Peyer's patch (tissue), 4 donors: ENCODE measurements at places on chromosomes 4 and X. TPM values are rescaled to one million over a fixed set of nuclear protein-coding genes. Genes with fewer than 3 reads are reported as not detected.
A peak's percentile ranks its signal among the peaks of the same experiment; 100 is the strongest.

GRCh38 chr4:176949029-176949428, 156.3 kb upstream of the VEGFC start:
- H3K4me1 ChIP-seq, result no peaks in the 10 kb centered on the region
- H3K36me3 ChIP-seq, result no peaks in the 10 kb centered on the region
- H3K4me3 ChIP-seq, result no peak overlapping the region
- H3K27me3 ChIP-seq, result no peaks in the 10 kb centered on the region
- DNase-seq, result no peak
- no peak overlapping the region for H3K27ac ChIP-seq

CCDC120 gene
- 39.1 TPM for total RNA-seq

CLDN22 gene
- total RNA-seq, result not detected

EGF gene
- total RNA-seq, result 1.2 TPM

DNA sequence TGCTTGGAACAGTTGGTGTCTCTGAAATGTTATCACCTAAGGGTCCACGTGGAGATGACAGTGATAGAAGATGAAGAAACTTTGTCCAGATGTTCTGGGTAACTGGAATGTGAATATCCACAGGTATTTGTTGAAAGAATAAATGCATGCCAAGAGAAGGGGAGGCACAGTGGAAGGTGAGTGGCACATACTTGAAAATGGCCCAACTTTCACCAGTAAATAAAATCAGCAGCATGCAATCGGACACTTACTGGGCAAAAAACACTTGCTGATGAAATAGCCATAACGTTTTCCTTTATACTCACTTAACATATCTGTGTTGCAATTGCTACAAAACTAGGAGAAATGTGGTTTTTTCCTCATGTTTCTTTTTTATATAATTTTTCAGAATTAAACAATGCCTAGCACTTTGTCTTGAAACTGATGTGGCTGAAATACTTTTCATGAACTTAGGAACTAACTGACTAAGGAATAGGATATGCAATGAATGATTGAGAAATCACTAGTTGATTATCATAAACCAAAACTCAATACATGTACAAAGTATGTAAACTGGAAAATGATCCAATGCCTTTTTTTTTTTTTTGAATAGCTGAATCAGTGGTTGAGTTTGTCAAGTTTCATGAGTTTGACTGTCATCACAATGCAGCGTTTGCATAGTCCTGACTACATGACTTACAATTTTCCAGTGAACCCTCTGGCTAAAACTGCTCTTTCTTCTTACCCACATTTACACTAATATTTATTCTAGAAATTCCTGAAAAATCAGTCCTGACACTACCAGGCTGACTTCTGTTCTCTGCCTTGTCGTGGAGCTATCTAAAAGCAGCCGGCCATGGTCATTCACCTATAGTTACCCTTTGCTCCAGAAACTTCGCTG, 127.4 kb downstream of the CPE start:
- H3K27me3 ChIP-seq, result no peaks in the 10 kb centered on the region
- no peak for DNase-seq
- no peak overlapping the region for H3K27ac ChIP-seq
- no peaks in the 10 kb centered on the region for H3K4me1 ChIP-seq

NAT8L gene
- total RNA-seq, result not detected

TASL gene
- not detected for total RNA-seq

SPOCK3 gene
- not detected for total RNA-seq

DNA sequence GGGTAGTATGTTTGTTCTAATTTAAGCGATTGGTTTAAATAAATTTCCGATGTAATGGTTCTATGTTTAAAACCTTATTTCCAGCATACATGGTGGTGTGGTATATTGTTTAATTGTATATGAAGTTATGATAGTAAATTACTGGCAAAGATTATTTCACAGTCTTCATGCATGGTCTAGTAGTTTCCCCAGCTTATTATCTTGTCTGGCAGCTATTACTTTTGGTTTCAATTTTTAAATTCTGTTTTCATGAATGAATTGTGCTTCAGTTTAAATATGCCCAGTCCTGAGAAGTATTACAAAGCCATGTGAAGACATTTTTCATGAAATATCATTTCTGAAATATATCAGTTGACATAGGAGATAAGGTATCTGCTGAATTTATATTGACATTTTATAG, 6.3 kb downstream of the ALG13 start:
- H3K4me1 ChIP-seq, result no peaks in the 10 kb centered on the region
- no peak overlapping the region for H3K27ac ChIP-seq
- H3K4me3 ChIP-seq, result no peak overlapping the region
- DNase-seq, result no peak
- no peaks in the 10 kb centered on the region for H3K27me3 ChIP-seq

DNA sequence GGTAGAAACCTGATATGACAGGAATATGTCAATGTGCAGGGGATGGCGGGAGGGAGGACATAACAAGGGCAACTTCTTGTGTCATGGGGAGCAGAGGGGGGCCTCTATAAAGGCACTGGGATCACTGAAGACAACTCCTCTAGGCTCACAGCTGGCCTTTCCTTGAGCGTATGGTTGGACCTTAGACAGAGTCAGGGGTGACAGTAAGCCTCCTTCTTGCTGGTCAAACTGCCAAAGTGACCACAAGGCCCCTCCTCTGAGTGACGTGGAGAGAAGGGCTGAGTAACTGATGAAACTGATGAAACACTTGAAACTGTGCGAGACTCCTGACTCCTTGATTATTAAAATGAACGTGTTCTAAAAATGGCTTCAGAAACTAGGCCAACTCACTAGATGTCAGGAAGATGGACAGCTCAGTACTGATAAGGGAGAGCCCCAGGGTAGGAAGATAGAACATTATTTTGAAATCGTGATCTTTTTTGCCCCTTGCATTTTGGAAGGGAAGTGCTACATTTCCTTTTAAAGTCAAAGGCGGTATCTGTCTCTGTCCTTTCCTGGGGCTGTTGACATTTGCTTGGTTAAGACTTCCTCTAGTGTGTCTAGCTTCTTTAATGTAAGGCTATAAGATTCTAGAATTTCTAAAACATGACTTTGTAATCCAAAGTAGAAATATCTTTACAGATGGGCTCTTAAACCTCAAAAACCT, 1.6 kb downstream of the RAB33A start:
- H3K27ac ChIP-seq, result peak overlapping the region; percentile 77
- no peaks in the 10 kb centered on the region for H3K27me3 ChIP-seq
- H3K36me3 ChIP-seq, result no peaks in the 10 kb centered on the region

DNA sequence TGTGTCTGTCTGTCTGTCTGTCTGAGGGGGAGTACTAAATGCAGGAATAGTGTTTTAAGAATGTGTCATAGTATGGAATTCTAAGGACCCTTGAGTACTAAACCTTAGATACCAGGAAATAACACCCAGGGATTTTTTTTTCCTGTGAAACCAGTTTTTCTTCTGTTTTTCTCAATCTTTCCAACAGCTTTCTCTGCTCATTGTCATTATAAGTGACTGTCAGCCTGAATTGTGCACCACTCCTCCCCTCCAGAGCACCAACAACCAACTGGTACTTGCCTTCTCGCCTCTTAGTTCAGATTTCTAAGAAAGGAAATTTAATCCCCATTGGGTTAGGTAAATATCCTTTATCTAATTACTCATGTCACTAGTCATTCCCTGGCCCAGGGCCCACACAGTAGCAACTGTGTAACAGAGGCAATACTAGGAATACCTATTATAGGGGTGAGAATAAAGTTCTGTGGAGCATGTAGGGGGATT, 320.6 kb downstream of the ADGRL3 start:
- no peaks in the 10 kb centered on the region for H3K4me1 ChIP-seq
- no peak for DNase-seq
- H3K4me3 ChIP-seq, result no peak overlapping the region
- no peak overlapping the region for H3K27ac ChIP-seq

GRCh38 chr4:105352826-105353225, 121.0 kb downstream of the PPA2 start:
- H3K27ac ChIP-seq, result no peak overlapping the region
- H3K4me1 ChIP-seq, result no peaks in the 10 kb centered on the region
- no peaks in the 10 kb centered on the region for H3K36me3 ChIP-seq
- DNase-seq, result no peak

GRCh38 chr4:89661173-89661899, 175.6 kb downstream of the SNCA start:
- no peak for DNase-seq
- H3K27ac ChIP-seq, result no peak overlapping the region
- no peaks in the 10 kb centered on the region for H3K36me3 ChIP-seq

SLC16A2 gene
- total RNA-seq, result 2.5 TPM

DNA sequence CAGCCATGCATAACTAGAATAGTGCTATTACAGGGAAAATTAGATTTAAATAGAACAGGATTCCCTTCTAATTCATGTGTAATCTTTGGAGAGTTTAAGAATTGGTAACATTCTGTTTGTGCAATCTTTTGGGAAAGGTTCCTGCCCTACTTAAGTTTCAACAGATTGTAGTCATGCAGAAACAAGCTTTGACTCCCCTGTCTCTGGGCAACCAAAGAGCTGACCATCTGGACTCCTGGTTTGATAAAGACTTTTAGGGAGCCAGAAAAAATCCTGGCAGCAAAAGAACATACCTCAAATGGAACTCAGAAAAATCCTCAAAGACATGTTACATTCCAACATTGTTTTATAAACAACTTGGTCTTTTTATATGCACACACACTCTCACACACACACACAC, 191.1 kb upstream of the NEIL3 start:
- H3K4me3 ChIP-seq, result no peak overlapping the region
- no peaks in the 10 kb centered on the region for H3K27me3 ChIP-seq
- no peak overlapping the region for H3K27ac ChIP-seq
- H3K36me3 ChIP-seq, result no peaks in the 10 kb centered on the region
- H3K4me1 ChIP-seq, result no peaks in the 10 kb centered on the region
- DNase-seq, result peak; percentile 49
